ENCODE measurements at places on chromosomes 7 and 10.

GRCh38 chr10:38143587-38143986, 49.5 kb downstream of the ZNF37A start:
- no peak for DNase-seq

- DNase-seq, result no peak
Observed at GRCh38 chr10:63595072-63595471, 73.9 kb downstream of the REEP3 start.

GRCh38 chr7:11847336-11847735, 15.3 kb upstream of the THSD7A start:
- DNase-seq, result no peak

DNA sequence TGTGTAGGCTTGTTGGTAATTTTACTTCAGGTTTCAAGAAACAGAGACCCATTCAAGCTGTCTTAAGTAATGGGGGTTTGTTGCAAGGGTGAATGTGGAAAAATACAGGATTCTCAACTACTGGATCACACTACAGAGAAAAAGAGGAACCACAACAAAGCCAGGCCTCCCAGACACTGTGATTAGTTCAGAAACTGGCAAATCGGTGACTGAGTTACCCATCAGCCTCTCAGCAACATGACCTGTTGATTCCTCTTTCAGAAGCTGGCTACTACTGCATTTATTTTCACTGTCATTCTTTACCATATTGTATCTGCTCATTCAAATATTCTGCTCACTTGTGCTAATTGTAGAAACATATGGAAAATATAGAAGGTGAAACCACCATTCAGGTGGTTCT, 16.0 kb downstream of the CCDC71L start:
- no peak for DNase-seq

GRCh38 chr7:73721377-73721817, 1.9 kb upstream of the STX1A start:
- no peak for DNase-seq

DNA sequence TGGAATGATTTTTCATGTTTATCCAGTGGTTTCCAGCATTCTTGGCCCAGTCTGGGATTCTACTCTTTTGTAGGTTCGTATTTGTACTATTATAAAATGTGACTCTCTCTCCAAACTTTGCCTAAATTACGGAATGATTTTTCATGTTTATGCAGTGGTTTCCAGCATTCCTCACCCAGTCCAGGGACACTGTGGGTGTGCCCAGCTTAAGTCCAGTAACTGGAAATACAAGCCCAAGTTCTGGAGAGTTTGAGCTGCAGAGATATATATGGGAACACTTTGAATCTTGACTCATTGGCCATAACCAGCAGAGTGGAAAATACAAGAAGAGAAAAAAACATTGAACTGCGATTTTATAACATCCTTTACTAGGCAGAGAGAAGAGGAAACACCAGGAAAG, 5.9 kb upstream of the MAGI2 start:
- no peak for DNase-seq

DNA sequence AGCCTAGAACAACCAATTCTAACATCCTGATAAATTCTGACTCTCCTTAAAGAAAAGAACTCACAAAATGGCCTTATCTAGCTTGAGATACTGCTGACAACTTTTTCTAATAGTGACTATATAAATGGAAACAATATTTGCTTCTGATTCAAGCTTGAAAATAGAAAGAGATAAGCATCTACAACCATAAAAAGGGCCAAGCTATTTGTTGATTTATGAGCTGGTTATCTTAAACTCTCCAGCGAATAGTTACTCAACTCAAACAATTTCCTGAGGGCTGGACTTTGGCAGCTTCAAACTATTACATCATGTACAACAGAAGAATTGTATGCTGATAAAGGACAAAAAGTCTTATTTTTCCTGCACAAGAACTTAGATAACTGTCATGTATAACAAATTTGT, 4.6 kb downstream of the USP54 start:
- DNase-seq, result no peak

DNA sequence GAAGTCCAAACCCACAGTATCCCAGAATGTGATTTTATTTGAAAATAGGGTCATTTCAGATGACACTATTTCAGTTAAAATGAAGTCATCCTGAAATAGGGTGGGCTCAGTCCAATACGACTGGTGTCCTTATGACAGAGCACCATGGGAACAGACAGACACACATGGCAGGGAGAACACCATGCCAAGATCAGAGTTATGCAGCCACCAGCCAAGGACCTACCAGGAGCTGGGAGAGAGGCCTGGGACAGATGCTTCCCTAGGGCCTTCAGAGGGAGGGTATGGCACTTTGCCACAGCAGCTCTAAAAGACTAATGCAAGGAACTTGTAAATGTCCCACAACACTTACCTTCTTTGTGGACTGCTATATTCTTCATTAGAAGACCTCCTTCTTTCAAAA, 226.5 kb downstream of the NEBL start:
- DNase-seq, result no peak

DNA sequence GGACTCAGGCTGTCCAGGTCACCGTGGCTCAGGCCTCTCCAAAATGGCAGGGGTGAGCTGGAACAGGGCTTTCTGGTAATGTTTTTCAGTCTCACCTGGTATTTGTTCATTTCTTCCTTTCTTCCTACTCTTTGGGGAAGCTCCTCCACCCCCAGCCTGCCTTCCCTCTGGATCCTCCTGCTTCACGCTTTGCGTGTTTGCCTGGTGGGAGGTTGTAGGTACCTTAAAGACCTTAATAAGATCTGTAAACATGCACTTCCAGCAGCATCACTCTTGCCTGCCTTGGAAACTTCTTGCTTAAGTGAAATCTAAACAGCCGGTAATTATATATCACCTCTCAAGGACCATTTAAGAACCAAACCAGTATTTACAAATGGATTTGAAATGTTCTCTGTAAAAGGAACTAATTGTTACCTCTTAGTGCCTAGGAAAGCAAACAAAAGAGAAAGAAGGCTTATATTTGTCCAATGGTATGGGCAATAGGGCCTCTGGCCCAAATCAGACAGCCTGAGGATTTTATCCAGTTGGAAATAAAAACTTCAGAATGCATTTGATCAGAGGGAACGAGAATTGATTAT, 339.9 kb downstream of the CCSER2 start:
- no peak for DNase-seq

GRCh38 chr10:89652806-89653370, 7.8 kb upstream of the PANK1 start:
- DNase-seq, result no peak

- no peak for DNase-seq
Observed at GRCh38 chr7:79774150-79774549, 320.7 kb upstream of the MAGI2 start.

GRCh38 chr10:42971251-42971599, 105.6 kb upstream of the RET start:
- no peak for DNase-seq

DNA sequence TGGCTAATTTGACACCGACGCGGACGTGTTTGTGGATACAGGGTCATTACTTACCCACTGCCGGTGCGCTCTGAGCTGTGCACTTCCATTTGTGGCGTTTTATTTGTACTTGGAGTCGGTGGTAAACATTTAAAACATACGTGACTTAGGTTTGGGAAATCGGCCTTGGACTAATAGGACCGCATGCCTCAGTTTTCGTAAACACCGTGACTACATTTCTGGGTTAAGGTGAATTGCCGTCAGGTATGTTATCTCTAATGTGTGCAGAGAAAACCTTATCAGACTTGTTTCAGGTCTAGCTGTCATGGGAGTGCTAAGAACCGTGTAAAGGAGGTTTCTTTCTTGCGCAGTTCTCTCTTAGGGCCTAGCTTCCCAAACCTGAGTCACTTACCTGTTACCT, 51.7 kb upstream of the NCF1 start:
- no peak for DNase-seq

- no peak for DNase-seq
Observed at GRCh38 chr10:86946213-86947155, 10.9 kb downstream of the MMRN2 start.

DNA sequence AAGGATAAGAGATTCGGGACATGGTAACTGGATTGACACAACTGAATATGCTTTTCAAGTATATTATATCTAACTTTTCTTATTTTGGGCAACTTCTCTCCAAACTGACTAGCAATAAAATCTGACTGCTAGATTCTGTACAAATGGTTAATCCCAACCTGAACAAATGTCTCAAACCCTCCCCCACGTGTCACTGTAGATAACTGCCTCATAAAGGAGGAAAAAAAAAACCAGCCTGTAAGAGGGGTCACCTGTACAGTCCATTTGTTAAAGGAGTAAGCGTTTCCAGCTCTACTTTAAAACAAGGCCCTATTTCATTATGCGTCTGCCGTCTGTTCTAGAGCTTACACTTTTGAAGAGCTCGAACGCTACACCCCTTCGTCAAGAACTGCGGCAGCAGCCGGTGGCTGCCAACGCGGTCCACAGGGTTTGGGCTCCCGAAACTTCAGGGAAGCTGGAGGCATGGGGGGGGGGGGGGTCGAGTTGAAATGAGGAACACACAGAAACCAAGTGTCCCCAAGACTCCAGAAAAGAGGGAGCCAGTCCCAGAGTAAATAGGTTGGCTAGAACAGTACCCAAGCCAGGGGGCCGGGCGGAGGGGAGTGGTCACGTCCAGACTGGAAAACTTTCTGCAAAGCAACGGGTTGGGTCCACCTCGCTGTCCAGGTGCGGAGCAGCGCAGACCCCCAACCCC, 492 bp downstream of the COG5 start:
- DNase-seq, result no peak

DNA sequence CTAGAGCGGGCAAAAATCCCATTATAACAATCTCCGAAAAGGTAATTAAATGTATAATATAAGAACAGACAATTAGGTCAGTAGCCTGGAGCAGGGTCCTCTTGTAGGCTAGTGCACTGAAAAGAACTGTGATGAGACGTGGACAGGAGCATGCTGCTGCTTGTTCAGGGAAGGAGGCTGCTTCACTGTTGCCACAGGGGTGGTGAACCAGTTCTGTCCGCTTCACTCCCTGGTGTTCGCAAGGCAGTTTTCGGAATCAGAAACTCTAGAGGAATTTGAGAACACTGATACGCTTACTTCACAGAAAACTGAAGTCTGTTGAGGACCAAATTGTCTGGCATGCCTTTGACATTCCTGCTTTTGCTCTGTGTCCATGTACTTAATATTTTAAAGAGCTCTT, 17.4 kb downstream of the ZNRF2 start:
- DNase-seq, result no peak

- no peak for DNase-seq
Observed at GRCh38 chr7:157097569-157097968, 41.2 kb upstream of the UBE3C start.

GRCh38 chr10:120657371-120657770, 193.8 kb upstream of the WDR11 start:
- DNase-seq, result no peak

GRCh38 chr10:132860532-132860931, 74.6 kb upstream of the NKX6-2 start:
- DNase-seq, result no peak

DNA sequence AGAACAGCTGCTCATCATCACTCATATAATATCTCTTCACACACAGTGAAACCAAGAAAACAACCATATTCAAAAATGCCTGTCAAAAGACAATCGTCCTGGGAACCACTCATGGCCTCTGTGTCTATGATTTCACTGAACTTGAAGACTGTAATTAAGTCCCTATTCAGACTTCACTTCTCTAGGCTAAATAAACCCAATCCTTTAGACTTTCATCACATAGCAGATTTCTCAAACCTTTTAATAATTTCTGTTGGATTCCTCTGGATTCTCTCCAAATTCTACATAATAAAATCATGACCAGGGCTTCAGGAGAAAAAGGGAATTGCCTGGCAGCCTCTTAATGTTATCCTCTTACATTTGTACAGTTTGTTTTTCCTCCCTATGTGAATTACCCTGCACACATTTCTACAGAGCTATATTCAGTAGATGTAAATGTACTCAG, 201.1 kb downstream of the LRRN3 start:
- DNase-seq, result no peak

- no peak for DNase-seq
Observed at GRCh38 chr10:124625831-124626238, 118.3 kb downstream of the FAM53B start.

- DNase-seq, result no peak
Observed at GRCh38 chr7:120550494-120551048, 277.6 kb downstream of the KCND2 start.

- no peak for DNase-seq
Observed at GRCh38 chr10:18455086-18455884, 196.1 kb downstream of the NSUN6 start.

GRCh38 chr7:125357676-125358455, 428.2 kb upstream of the POT1 start:
- no peak for DNase-seq

DNA sequence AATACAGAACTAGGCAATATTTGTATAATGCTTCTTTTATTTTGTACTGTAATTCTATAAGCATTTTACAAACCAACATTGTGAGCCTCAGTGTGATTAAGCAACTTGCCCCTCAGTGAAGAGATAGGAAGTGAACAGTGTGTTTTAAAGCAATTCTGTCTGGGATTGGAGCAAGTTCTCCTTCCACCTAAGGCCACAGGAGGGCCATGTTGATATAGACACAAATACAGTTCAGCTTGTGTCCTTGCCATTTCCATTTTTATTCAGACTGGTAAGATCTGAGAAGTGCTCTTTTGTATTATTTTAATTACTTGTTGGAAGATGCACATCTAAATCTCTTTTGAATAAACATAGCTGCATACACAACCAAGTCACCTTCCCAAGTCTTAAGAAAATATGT, 416.3 kb upstream of the COBL start:
- DNase-seq, result no peak

- no peak for DNase-seq
Observed at GRCh38 chr10:117477961-117478670, 64.4 kb upstream of the EMX2 start.

DNA sequence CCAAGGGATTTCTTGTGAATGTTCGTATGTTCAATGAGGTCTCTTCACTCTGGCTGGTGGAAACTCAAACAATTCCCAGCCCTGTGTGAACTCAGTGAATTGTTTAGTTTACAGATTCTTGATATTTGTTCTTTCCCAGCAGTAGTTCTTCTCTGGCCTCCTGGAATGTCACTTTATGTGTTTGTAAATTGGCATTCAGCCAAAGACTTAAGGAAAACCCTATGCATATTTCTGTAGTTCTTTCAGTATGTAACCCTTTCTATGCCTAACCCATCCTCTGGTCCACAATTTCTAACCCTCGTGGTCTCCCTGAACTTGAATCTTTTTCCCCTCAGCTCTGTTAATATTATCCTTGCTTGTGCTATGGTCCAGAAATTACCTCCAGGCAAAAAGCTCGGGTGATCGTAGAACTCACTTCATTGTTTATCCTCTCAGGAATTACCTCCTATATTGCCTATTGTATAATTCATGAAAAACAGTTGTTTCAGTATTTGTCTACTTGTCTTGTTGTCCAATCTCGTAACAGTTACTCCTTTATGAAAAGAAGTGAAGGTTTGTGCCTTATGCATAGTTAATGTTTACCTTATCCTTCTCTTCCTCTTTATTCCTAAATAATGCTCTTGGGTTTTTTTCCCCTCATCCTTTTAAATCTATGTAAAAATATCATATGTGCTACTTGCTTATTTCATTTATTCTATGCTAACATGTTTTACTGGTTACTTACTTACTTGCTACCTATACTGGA, 23.7 kb upstream of the AGR3 start:
- no peak for DNase-seq

- DNase-seq, result no peak
Observed at GRCh38 chr10:23467012-23467411, 28.1 kb downstream of the OTUD1 start.

GRCh38 chr10:76086761-76087639, 655.6 kb downstream of the LRMDA start:
- DNase-seq, result no peak

- no peak for DNase-seq
Observed at GRCh38 chr7:28595076-28595475, 182.8 kb downstream of the CREB5 start.

Data from stimulated activated CD4-positive, alpha-beta T cell treated with anti-CD3 and anti-CD28 coated beads, Interleukin-1b, Interleukin-23, amount 100 ng/mL, for 1 hour (primary cell).